ENCODE measurements at places on chromosomes 7 and 10.

- no peak for DNase-seq
Observed at GRCh38 chr10:15879663-15880062, 19.4 kb upstream of the MINDY3 start.

DNA sequence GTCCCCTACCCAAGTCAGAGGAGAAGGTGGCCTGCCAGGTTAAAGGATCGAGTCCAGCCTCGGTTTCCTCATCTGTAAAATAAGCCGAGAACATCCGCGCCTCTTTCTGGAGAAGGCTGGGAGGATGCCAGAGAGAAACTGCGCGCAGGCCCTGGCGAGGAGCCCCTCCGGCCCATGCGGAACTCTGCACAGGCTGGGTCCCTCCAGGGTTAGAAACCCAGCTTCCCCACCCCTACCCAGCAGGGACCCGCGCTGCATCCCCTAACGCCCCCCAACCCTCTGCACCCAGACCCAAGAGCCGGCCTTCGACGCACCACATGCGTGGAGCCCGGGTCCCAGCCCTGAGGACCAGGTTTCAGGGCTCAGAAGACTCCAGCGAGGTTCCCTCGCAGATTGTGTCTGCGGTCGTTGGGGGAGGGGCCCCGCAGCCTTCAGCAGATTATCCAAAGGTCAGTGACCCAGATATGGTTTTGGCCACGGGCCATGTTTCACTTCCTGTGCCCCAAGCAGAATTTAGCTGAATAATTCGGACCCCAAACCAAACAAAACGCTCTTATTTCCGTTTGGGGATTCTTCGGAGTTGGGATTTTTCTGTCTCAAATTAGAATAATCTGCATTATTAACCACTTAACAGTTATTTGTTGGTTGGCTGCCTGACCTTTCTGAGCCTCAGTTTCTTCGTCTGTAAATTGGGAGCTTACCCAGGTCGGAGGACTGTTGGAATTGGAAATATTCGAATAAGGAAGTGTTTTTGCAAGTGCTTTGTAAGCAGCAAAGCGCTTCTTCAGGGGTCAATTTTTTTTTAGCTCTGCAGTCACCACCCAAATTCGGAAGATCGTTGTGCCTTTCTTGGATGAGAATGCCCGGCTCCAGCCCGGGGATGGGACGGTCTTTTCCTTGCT, 167.7 kb downstream of the UBE2H start:
- no peak for DNase-seq

GRCh38 chr7:70380421-70381015, 751.4 kb upstream of the GALNT17 start:
- no peak for DNase-seq

GRCh38 chr7:12909483-12909882, 222.1 kb downstream of the ARL4A start:
- no peak for DNase-seq

GRCh38 chr10:116007256-116007891, 265.6 kb downstream of the GFRA1 start:
- DNase-seq, result no peak

- no peak for DNase-seq
Observed at GRCh38 chr10:51198170-51198569, 123.9 kb downstream of the PRKG1 start.

- DNase-seq, result peak; percentile 71
Observed at GRCh38 chr10:6062101-6062771, at the start of gene IL2RA. Gene IL2RA, minus strand, starts transcription at chr10:6062367. Its CDS starts 216 bp downstream, at chr10:6062151.

GRCh38 chr10:91287276-91287675, 66.8 kb downstream of the PCGF5 start:
- DNase-seq, result no peak

- no peak for DNase-seq
Observed at GRCh38 chr10:2118201-2118600, 380.9 kb upstream of the ADARB2 start.

- DNase-seq, result no peak
Observed at GRCh38 chr10:43866712-43867111, 218.0 kb upstream of the ZNF32 start.

DNA sequence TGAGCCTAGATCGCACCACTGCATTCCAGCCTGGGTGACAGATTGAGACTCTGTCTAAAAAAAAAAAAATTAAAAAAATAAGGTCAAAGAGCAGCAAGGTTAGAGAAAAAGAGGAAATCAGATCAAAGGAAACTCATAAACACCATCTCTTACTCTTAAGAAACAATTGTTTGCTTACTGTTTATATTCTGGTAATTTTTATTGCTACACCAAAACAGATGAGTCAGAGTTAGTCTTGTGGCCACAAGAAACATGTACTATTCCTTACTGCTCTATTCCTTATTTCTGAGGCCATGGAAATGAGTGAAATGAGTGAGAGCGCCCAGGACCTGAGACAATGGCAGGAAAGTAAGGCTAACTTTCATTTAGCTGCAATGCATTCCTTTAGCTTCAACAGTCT, 387.3 kb downstream of the HPSE2 start:
- DNase-seq, result no peak

DNA sequence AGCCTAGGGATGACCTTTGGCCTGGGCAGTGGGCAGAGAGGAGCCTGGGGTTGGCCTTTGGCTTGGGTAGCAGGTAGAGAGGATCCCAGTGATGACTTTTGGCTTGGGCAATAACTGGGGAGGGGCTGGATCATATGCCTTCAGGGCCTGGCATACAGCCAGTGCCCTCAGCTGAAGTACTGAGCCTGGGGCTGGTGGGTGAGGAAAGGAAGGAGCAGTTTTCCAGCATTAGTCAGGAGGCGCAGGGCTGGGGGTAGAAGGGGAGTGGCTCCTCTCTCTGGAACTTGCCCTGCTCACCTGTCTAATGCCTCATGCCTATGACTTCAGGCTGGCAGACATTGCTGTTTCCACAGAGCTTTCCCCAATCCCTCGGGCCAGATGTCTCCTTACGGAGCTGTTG, 15.2 kb upstream of the COMTD1 start:
- no peak for DNase-seq

DNA sequence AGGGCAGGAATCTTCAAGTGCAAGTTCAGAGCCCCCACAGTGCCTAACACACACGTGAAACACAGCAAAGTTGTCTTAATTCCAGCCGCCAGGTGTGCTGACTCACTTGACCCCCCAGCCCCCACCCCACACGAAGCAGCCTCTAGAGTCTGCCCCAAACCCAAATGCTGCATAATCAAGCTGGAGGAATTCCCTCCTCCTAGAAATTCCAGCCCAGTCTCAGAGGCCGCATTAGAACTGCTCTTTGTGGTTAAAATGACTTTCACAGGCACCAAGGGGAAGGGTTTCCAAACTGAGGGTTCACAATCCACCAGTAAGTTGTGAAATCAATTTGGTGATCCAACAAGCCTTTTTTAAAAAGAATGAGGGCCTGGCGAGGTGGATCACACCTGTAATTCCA, 67.0 kb upstream of the PLXNA4 start:
- DNase-seq, result no peak

- no peak for DNase-seq
Observed at GRCh38 chr7:30327813-30328212, 43.4 kb downstream of the ZNRF2 start.

GRCh38 chr10:78460204-78460603, 426.5 kb downstream of the RPS24 start:
- DNase-seq, result no peak

- no peak for DNase-seq
Observed at GRCh38 chr7:127899411-127899810, 131.8 kb downstream of the LRRC4 start.

GRCh38 chr7:22559829-22560489, 60.0 kb upstream of the STEAP1B start:
- DNase-seq, result peak; percentile 40

GRCh38 chr10:102815790-102816549, 21.2 kb downstream of the CYP17A1 start:
- DNase-seq, result no peak

GRCh38 chr7:132359743-132360142, 216.5 kb downstream of the PLXNA4 start:
- DNase-seq, result no peak

DNA sequence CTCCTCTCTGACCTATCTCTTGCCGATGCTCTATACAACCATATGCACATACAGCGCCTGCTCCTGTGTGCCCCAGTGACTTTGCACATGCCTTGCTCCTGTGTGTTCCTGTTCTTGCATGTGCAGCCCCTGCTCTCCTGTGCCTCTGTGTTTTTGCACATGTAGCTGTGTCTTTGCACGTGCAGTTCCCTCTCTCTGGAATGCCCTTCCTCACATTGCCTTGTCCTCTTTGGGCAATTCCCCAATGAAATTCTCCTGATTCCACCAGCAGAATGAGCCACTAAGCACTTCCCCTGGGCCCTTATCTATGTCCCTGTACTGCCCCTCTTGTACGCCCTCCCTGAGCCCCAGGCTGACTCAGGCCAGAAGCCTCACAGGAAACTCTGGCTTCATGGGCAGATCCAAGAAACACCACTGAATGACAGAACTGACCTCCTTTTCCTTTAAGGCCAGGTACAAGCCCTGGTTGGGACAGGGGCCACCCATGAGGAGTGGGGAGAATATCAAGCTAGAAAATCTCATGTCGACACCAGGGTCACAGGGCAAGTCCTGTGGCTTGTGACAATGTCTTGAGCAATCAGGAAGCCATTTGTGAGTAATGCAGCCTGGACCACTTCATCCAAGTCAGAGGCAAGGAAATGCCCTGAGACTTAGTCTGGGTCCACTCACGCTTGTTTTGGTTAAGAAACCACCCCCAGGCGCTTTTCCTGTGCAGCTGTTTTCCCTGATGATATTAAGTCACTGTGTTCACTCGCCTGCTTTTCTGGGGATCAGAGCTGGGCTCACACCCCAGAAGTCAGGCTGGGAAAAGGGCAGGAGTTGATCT, 1.9 kb upstream of the ARHGAP22 start:
- no peak for DNase-seq

DNA sequence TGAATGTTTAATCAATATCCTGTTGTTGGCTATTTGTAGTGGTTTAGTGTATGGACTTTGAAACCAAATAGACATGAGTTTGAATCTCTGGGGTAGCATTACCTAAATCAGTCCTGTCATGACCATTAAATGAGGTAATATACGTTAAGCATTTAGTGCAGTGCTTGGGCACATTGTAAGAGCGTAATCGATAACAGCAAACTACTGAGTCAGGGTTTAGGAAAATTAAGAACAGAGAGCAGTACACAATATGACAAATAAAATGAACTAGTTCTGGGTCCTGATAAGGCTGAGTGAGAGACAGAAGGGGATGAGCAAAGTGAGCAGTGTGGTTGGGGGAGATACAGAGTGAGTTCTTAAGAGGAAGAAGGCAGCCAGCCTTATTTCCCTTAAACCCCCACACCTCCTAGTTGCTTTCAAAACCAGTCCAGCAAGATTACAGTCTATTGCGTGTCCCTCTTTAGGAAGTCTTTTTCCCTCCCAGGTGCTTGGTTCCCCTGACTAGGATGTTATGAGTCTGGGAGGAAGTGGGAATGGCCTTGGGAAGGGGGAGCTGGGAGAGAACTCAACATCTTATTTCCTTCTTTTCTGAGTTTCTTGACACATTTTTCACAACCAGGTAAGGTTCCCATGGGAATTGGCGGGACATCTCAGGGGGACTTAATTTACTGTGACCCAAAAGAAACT, 171.0 kb downstream of the SND1 start:
- no peak for DNase-seq

- DNase-seq, result no peak
Observed at GRCh38 chr7:147197006-147197405, 1080.4 kb downstream of the CNTNAP2 start.

- no peak for DNase-seq
Observed at GRCh38 chr7:141674702-141675101, 27.3 kb downstream of the DENND11 start.

GRCh38 chr7:50270531-50271018, 33.9 kb upstream of the IKZF1 start:
- no peak for DNase-seq

DNA sequence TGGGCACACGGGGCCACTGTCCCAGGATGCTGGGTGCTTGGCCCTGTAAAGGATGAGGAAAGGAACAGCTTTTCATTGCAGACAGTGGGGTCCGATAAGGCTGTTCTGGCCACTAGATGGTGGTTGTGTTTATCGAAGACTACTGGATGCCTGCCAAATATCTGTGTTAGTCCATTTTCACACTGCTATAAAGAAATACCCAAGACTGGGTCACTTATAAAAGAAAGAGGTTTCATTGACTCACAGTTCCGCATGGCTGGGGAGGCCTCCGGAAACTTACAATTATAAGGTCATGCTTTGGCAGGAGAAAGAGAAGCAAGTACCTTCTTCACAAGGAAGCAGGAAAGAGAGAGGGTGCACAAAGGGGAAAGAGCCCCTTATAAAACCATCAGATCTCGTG, 32.2 kb upstream of the GARS1 start:
- no peak for DNase-seq

- DNase-seq, result no peak
Observed at GRCh38 chr7:134941185-134941900, 45.0 kb upstream of the AGBL3 start.

- no peak for DNase-seq
Observed at GRCh38 chr7:110975486-110975885, 115.4 kb upstream of the LRRN3 start.

DNA sequence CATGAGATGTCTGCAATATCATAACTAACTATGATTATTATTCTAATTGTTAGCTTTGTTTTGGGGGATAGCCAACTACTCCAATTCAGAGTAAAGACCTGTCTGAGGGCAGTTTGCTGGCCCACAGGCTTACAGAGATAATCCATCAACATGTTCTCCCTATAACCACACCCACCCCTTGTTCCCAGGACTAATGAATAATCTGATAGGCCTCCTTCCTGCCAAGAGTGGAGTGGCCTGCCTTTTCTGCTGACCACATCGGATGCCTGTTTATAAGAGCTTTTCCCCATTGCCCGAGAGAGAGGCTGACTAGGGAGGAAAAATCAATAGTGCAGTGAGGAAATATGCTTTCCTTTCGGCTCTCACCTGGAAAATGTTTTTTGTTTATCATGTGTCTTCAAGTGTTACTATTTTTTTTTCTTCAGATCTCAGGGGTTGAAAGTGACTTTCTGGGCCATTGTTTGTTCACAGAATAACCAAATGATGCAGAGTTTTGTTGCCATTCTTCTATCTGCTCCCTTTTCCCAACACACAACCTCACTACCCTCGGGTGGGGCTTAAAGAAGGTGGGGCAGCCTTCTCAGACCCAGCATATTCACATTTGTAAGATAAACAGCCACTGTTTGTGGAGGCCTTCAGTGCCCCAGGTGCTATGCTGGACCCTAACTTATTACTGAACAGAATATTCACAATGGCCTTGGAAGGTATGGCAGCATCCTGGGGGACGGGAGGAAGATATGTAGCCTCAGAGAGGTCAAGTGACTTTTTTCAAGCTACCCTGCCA, 38.4 kb downstream of the PLPP4 start:
- no peak for DNase-seq

DNA sequence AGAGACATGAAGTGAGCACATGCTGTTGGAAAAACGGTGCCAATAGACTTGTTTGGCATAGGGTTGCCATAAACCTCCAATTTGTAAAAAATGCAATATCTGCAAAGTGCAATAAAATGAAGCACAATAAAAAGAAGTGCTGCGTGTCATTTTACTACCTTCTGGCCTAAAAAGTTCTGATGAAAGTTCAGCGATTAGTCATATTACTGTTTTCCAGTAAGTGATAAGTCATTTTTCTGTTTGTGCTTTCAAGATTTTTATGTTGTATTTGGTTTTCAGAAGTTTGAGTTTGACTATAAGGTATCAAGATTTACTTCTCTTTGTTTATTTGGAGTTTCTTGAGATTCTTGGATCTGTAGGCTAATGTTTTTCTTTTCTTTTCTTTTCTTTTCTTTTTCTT, 16.8 kb downstream of the AOAH start:
- DNase-seq, result no peak

Data from stimulated activated CD4-positive, alpha-beta T cell treated with anti-CD3 and anti-CD28 coated beads, Interleukin-15, amount 100 ng/mL, for 48 hours (primary cell).